ENCODE measurements at places on chromosomes 16 and 17.

- H3K4me3 ChIP-seq, result no peak overlapping the region
- no peak for DNase-seq
- H3K4me1 ChIP-seq, result peaks cover 2% of the 10 kb centered on the region
- H3K36me3 ChIP-seq, result no peaks in the 10 kb centered on the region
Observed at GRCh38 chr16:57601801-57602478, 26.5 kb upstream of the ADGRG1 start.

DNA sequence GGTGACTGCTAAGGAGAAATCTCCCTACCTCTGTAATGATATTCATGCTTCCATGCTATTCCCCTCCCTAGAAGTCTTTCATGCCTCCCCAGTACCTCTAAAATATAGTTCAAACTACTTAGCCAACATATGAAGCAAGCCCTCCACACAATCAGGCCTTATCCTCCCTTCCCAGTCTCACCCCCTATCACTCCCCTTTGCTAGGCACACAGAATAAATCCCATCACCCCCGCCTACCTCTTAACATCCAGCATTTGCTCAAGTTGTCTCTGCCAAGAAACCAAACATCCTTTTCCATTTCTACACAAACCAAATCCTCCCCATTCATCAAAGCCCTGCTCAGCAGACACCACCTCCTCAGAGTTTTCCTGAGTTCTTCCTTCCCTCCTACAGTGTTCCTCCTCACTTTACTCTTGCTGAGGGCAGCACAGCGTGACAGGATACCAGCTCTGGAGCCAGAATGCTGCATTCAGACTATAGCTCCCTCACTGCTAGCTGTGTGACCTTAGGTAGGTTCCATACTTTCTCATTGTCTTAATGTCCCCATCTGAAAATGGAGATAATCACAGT is 7.0 kb downstream of the TOM1L2 start:
- H3K36me3 ChIP-seq, result no peaks in the 10 kb centered on the region
- H3K4me3 ChIP-seq, result no peak overlapping the region
- H3K4me1 ChIP-seq, result peaks cover 1% of the 10 kb centered on the region
- H3K27me3 ChIP-seq, result no peaks in the 10 kb centered on the region
- no peak for DNase-seq

- no peaks in the 10 kb centered on the region for H3K27me3 ChIP-seq
- H3K27ac ChIP-seq, result no peak within 1 kb of the TSS
- peak within 1 kb of the TSS; percentile 37 for H3K4me3 ChIP-seq
- H3K36me3 ChIP-seq, result no peaks in the 10 kb centered on the region
- peak; percentile 47 for DNase-seq
- peaks cover 5% of the 10 kb centered on the region for H3K4me1 ChIP-seq
Observed at GRCh38 chr16:85750827-85751697, at the start of gene C16orf74. Gene C16orf74, minus strand, starts transcription at chr16:85751096. Its CDS starts 15,879 bp downstream, at chr16:85735217.

DNA sequence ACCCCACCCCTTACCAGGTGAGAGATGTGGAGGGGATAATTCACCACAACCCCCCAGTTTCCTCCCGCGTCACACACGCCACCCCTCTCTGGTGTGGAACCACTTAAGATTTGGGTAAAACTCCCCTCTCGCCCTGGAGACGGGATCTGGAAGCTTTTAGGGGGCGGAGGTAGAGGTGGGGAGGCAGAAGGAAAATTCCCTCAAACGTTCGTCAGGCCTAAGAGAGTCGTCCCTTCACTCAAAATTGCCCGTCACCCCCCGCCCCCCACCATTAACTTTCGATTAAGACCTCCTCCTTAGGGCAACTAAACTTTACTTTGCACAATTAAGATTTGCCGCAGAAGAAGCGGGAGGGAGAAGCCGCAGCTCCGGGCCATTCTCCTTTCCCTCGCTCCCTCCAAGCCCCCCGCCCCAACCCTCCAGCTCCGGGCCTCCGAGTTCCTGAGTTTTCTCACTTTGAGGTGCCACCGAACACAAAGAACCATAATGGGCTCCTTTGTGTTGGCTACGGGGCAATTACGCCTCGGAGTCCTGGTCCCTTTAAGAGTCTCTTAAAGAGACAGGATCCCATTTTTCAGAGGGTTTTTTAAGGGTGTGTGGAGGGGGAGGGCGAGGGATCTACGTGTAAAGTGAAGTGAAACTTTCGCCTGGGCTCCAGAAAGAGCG is 985 bp upstream of the FZD2 start:
- peaks cover 13% of the 10 kb centered on the region for H3K4me1 ChIP-seq
- peak; percentile 42 for DNase-seq
- H3K4me3 ChIP-seq, result peak overlapping the region; percentile 52
- H3K27me3 ChIP-seq, result no peaks in the 10 kb centered on the region

DNA sequence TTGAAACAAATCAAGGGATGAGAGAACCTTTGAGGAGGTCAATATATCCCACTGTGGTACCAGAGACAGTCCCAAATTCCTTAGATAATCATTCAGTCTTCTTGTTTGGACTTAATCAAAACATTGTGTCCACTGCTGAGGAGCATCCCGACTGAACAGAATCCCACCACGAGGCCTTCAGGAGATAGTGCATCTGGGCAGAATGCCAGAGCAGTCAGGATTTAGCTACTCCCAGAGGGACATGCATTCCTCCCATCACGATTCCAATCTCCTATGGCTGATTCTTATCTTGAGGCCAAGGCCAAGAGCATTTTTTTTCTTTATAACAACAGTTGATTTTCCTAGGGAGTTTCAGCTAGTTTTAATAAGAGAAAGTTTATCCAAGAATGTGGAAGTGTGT is 87.4 kb upstream of the COX10 start:
- H3K27ac ChIP-seq, result no peak overlapping the region
- no peak overlapping the region for H3K4me3 ChIP-seq
- H3K36me3 ChIP-seq, result no peaks in the 10 kb centered on the region
- H3K4me1 ChIP-seq, result no peaks in the 10 kb centered on the region
- H3K27me3 ChIP-seq, result no peaks in the 10 kb centered on the region

- H3K27me3 ChIP-seq, result no peaks in the 10 kb centered on the region
- no peaks in the 10 kb centered on the region for H3K36me3 ChIP-seq
- no peak for DNase-seq
- H3K27ac ChIP-seq, result no peak overlapping the region
- H3K4me3 ChIP-seq, result no peak overlapping the region
- H3K4me1 ChIP-seq, result no peaks in the 10 kb centered on the region
Observed at GRCh38 chr17:16929757-16930520, 42.0 kb downstream of the TNFRSF13B start.

GRCh38 chr17:39848600-39848999 is 15.5 kb downstream of the IKZF3 start:
- H3K36me3 ChIP-seq, result no peaks in the 10 kb centered on the region
- no peaks in the 10 kb centered on the region for H3K4me1 ChIP-seq
- no peak overlapping the region for H3K4me3 ChIP-seq
- H3K27me3 ChIP-seq, result no peaks in the 10 kb centered on the region

- H3K27me3 ChIP-seq, result no peaks in the 10 kb centered on the region
- peaks cover 17% of the 10 kb centered on the region for H3K4me1 ChIP-seq
- H3K4me3 ChIP-seq, result no peak overlapping the region
- no peak for DNase-seq
- no peak overlapping the region for H3K27ac ChIP-seq
Observed at GRCh38 chr16:11135464-11135973, 120.5 kb downstream of the SOCS1 start.

GRCh38 chr17:59378675-59379074 is 47.2 kb downstream of the YPEL2 start:
- H3K27me3 ChIP-seq, result no peaks in the 10 kb centered on the region
- no peak overlapping the region for H3K4me3 ChIP-seq
- H3K4me1 ChIP-seq, result peaks cover 12% of the 10 kb centered on the region
- H3K36me3 ChIP-seq, result no peaks in the 10 kb centered on the region
- no peak overlapping the region for H3K27ac ChIP-seq

DNA sequence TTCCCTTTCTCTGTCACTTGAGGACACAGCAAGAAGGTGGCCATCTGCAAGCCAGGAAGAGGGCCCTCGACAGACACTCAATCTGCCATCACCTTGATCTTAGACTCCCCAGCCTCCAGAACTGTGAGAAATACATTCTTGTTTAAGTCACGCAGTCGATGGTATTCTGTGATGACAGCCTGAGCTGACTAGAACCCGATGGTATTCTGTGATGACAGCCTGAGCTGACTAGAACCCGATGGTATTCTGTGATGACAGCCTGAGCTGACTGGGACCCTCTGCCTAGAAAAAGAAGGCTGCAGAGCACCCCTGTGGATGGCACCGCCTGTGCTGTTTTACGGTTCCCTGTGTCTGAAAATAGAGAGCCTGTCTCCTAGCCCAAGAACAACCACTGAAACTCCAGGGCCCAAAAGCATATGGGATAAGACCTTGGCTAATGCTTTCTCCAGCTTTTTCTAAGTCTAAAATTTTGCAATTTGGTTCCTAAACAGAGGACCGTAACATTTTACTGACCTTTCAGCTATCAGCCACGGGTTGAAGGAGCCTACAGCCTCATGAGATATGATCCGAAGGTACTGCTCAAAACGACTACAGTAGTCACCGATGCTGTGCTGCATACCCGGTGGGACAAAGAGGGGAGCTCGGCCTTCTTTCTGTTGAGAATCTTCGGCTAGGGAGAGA is 33.1 kb upstream of the PITPNM3 start:
- H3K27ac ChIP-seq, result no peak overlapping the region
- DNase-seq, result no peak
- H3K27me3 ChIP-seq, result no peaks in the 10 kb centered on the region

DNA sequence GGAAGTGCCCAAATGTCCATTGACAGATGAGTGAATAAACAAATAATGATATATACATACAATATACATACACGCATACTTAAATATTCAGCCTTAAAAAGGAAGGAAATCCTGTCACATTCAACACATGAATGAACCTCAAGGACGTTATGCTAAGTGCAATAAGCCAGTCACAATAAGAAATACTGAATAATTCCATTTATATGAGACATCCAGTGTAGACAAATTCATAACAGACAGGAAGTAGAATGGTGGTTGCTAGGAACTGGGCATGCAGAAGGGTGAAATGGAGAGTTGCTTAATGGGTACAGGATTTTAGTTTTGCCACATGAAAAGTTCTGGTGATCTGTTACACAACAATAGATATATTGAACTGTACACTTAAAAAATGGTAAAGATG is 8.8 kb upstream of the ITGB4 start:
- H3K27me3 ChIP-seq, result no peaks in the 10 kb centered on the region
- H3K36me3 ChIP-seq, result no peaks in the 10 kb centered on the region
- H3K27ac ChIP-seq, result no peak overlapping the region
- DNase-seq, result no peak
- no peak overlapping the region for H3K4me3 ChIP-seq

DNA sequence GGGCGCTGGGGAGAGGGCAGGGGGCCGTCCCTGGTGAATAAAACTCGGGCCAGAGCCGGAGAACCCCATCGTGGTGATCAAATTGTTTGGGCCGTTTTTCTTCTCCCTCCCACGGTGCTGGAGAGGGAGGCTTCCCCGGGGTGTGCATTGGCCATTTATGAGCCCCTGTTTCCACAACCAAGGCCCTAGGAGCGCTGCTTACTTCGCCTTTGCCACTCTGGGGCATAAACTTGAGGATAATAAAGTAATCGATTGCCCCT is 544 bp downstream of the CCP110 start:
- H3K27ac ChIP-seq, result peak overlapping the region; percentile 29
- peak overlapping the region; percentile 96 for H3K4me3 ChIP-seq
- DNase-seq, result no peak
- no peaks in the 10 kb centered on the region for H3K27me3 ChIP-seq
- peaks cover 11% of the 10 kb centered on the region for H3K4me1 ChIP-seq
- H3K36me3 ChIP-seq, result no peaks in the 10 kb centered on the region

DNA sequence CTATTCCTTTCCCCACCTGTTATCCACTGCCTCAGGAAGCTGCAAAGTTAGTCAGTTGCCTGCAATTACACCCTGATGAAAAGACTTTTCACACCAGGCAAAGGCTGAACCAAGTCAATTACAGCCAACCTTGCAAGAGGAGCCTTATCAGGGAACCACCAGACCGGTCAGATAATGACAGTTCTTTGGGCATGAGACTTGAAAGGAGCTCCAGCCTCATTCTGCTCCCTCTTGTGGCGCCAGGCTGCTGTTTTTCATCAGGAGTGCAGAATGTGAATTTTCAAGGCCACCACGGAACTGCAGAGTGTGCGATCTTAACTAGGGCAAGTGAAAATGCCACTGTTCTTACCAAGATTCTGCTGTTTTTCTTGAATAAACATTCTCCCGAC is 22.5 kb downstream of the DNAI2 start:
- H3K27ac ChIP-seq, result no peak overlapping the region
- peak; percentile 77 for DNase-seq
- H3K4me3 ChIP-seq, result no peak overlapping the region
- H3K36me3 ChIP-seq, result no peaks in the 10 kb centered on the region

GRCh38 chr17:80960037-80960796 is 31.4 kb upstream of the CHMP6 start:
- peaks cover 22% of the 10 kb centered on the region for H3K4me1 ChIP-seq
- H3K27ac ChIP-seq, result peak overlapping the region; percentile 66
- H3K4me3 ChIP-seq, result no peak overlapping the region
- H3K27me3 ChIP-seq, result no peaks in the 10 kb centered on the region
- DNase-seq, result no peak

DNA sequence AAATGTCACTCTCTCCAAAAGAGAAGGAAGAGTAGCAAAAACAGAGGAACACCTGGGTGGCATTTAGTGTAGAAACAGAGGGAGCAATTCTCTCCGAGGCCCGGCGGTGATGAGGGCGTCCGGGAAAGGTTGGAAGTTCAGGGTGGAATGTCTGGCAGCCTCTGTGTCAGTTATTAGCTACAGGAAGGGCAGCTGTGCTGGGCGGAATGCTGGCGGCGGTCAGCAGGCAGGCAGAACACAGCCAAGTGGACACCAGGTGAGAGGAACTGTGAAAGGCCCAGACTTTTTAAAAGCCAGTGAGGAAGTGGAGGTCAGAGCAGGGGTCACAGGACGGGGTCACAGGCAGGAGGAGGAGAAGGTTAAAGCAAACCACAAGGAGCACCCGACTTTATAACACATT is 238.1 kb downstream of the NTN1 start:
- no peak overlapping the region for H3K27ac ChIP-seq
- no peaks in the 10 kb centered on the region for H3K27me3 ChIP-seq
- no peaks in the 10 kb centered on the region for H3K36me3 ChIP-seq

GRCh38 chr17:65171752-65172151 is 34.6 kb downstream of the RGS9 start:
- no peaks in the 10 kb centered on the region for H3K36me3 ChIP-seq
- H3K27ac ChIP-seq, result no peak overlapping the region
- no peak for DNase-seq
- no peaks in the 10 kb centered on the region for H3K4me1 ChIP-seq
- no peaks in the 10 kb centered on the region for H3K27me3 ChIP-seq

DNA sequence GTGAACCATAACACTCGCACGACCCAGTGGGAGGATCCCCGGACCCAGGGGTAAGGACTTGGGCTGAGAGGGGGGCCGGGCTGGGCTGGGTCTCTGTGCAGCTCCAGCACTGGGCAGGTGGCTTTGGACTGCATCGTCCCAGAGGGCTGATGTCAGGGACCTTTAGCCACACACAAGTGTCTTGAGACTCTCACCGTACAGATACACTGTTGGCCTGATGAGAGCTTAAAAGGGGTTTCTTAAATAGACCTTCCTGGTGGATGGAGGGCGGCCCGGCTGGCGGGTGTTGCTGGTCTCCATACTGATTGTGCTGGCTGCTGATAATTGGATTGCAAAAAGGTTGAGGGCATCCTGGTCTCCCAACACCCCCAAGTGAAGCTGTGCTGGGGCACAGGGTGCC is 21.7 kb upstream of the CLEC18A start:
- H3K27me3 ChIP-seq, result no peaks in the 10 kb centered on the region
- no peak overlapping the region for H3K4me3 ChIP-seq
- no peak overlapping the region for H3K27ac ChIP-seq

Measured in ovary (tissue), 10 donors.